ENCODE measurements at places on chromosomes 7 and 10. TPM values are rescaled to one million over a fixed set of nuclear protein-coding genes. Genes with fewer than 3 reads are reported as not detected.

The TFEC gene
- total RNA-seq, result 0.46 TPM

The TSC22D4 gene
- 10.1 TPM for total RNA-seq

The FAM131B gene
- total RNA-seq, result 4.0 TPM

The AGBL3 gene
- total RNA-seq, result 0.89 TPM

The AOC1 gene
- not detected for total RNA-seq

The LRRN3 gene
- total RNA-seq, result 3.2 TPM

The BAG3 gene
- 12.2 TPM for total RNA-seq

The SLC29A3 gene
- total RNA-seq, result 0.89 TPM

All from smooth muscle cell of the umbilical artery (primary cell).